Left renal pelvis (tissue), 4 donors: ENCODE measurements at places on chromosomes 2 and 18. TPM values are rescaled to one million over a fixed set of nuclear protein-coding genes. Genes with fewer than 3 reads are reported as not detected.

GRCh38 chr2:236960531-236960930, 125.2 kb upstream of the COPS8 start:
- no peak for DNase-seq

DNA sequence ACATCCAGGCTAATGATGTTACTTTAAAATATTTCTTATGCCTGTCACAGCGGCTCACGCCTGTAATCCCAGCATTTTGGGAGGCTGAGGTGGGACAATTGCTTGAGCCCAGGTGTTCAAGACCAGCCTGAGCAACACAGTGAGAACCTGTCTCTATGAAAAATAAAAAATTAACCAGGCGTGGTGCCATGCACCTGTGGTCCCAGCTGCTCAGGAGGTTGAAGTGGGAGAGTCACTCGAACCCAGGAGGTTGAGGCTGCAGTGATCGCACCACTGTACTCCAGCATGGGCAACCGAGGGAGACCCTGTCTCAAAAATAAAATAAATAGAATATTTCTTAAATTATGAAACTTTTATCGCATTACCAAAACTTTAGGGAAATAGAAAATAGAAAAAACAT, 28.1 kb upstream of the ACTR3 start:
- DNase-seq, result no peak

DNA sequence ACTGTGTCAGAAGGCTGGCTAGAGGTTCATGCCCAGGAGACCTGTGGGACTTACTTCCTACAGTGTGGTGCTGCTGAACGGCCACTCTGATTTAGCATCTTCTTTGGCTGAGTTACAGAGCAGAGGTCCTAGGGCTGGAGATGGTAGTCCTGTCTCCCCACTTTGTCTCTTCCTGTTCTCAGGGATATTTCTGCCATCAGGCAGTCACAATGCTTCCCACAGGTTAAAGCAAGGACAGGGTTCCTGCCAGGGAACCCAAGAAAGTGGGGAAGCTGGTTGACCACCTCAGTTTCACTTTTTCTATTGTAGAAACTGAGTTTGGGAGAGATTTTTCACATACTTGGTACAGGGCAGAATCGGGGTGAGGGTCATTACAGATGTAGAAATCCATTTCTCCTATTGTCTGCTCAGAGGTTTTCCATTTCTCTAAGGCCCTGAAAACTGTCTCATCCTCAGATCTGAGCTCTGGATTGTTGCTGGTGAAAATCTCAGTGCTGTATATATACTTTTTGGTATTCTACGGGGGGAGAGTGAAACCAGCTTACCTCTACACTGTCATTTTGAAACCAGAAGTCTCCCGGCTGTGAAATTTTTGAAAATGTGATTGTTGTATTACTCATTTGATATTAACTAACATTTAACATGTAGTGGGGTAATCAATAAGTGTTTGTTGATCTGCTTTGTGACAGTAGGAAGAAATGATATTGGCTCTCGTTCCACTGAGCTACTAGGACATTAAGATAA, 37.0 kb upstream of the MEP1B start:
- no peak for DNase-seq

DNA sequence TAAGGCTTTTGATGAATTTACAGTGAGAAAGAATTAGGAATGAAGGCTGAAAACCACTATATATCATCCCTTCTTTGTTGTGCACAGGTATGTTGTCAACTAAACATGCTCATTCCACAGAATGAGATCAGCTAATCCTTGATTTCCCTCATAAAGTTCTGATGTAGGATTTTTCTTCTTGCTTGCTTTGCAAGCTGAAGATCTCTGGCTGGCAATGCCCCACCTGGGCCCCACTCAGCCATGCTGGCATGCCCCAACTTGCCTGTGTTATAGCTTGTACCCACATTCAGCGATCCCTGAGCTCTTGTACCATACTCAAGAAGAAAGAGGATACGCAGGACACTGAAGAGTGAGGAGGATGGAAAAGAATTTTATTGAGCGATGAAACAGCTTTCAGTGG, 18.0 kb upstream of the SERPINB11 start:
- DNase-seq, result no peak

- no peak for DNase-seq
These were observed 1.1 kb upstream of the SNTG2 start for GRCh38 chr2:949384-950079.

GRCh38 chr2:197190100-197190432, 120.5 kb downstream of the ANKRD44 start:
- no peak for DNase-seq

FARP2 gene
- 66.1 TPM for polyA plus RNA-seq

LOXHD1 gene
- 0.66 TPM for polyA plus RNA-seq

COL5A2 gene
- polyA plus RNA-seq, result 190 TPM

DLX2 gene
- polyA plus RNA-seq, result 0.11 TPM

MMADHC gene
- polyA plus RNA-seq, result 130 TPM

MYO7B gene
- 24.5 TPM for polyA plus RNA-seq

EMILIN1 gene
- polyA plus RNA-seq, result 206 TPM

SMARCAL1 gene
- 31.3 TPM for polyA plus RNA-seq
